ENCODE measurements at places on chromosomes 6 and 20.

DNA sequence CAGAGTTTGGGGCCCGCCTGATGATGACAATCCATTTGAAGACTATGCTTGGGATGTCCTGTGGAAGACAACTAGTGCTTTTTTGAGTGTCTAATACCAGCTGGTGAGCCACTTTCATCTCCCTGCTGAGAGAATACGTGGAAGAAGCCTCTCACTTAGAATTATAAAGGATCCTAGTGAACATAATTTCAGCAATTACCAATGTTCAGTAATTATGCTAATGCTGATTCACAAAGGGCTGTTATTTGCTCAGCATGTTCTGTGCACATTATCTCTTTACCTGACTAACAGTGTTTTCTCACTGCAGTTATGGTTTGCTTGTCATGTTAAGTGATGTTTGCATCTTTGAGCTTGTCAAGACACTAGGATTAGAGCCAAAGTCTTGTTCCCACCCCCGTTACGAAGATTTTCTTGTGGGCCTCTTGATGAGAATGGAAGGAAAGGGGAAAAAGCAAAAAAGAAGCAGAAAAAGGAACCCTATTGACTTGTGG lies 282.1 kb upstream of the CHD6 start:
- DNase-seq, result no peak

DNA sequence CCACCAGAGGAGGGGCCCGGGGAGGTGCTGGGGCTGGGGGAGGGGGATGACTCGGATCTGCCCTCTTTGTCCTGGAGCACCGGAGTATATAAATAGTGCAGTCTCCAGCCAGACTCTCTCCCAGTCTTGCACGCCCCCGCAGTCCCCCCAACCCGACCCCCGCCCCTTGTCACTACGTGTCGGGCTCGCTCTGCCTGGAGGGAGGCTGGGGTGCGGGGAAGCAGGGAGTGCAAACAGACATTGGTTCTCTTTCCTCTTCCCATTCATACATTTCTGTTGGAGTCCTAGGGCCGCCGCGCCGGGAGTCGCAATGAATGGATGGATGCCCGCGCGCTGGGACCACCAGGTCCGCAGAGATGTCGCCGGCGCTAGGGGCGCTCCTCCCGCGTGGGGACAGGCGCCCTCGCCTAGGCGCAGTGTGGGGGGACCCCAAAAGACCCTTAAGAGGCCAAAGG lies 179.3 kb downstream of the TBXT start:
- no peak for DNase-seq

- DNase-seq, result no peak
These were observed 412.1 kb downstream of the PKHD1 start for GRCh38 chr6:51675020-51675921.

- DNase-seq, result no peak
These were observed 288.4 kb upstream of the JARID2 start for GRCh38 chr6:14957355-14958059.

DNA sequence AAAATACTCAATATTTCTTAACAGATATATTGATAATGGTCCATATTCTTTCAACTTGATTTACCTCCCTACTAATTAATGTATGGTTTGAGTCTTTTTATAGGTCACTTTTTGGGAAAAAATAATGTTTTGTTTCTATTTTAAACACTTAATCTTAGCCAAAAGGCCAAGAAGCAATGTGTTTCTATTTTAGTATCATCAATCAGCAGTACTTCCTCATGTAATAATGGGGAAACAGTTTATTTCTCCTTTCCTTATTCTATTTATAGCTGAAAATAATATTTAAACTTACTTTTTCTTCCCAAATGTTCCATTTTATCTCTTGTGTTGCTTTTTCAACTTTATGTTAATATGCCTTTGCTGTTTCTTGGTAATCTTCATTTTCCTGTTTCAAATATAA lies 295.1 kb downstream of the ALDH8A1 start:
- DNase-seq, result no peak

DNA sequence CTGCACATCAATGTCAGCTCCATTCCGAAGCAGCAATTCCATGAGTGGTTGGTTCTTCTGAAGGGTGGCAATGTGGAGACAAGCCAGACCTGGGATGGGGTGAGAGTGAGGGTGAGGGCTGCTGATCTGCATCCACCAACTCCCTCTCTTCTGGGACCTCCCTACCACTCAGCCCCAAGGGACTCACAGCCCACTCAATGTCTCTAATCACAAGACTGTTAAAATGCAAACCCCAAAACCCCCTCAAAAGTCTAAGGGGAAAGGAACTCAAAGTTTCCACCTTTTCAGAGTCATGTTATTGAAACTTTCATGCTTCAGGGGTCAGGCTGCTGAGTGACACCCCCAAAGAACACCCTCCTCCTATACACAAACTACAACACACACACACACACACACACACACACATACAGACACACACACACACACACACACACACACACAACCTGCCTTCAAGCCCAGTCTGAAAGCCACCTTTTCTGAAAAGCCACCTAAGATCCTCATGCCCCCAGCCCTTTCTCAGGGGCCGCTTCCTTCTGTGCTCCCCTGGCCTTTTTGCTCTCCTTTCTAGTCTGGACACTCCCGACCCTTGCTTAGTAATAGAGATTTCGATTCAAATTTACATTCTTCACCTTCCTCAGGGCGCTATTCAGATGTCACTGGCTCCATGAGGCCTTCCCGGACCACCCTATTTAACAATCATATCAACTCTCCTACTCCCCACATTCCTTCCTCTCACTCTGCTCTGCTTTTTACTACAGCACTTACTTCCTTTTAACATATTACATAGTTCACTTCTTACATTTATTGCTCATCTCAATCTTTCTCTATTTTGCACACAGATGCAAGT lies 3.3 kb upstream of the SLC35B2 start:
- no peak for DNase-seq

GRCh38 chr6:44064089-44064947 lies 62.9 kb downstream of the MRPL14 start:
- no peak for DNase-seq

All from activated B cell treated with CpG ODN at 0.5 μM for 24 hours (primary cell).